ENCODE measurements at places on chromosomes 5 and 9.

GRCh38 chr5:94423411-94423810, 195.0 kb downstream of the KIAA0825 start:
- DNase-seq, result no peak

- no peak for DNase-seq
Observed at GRCh38 chr5:151740958-151741373, 17.5 kb downstream of the ATOX1 start.

DNA sequence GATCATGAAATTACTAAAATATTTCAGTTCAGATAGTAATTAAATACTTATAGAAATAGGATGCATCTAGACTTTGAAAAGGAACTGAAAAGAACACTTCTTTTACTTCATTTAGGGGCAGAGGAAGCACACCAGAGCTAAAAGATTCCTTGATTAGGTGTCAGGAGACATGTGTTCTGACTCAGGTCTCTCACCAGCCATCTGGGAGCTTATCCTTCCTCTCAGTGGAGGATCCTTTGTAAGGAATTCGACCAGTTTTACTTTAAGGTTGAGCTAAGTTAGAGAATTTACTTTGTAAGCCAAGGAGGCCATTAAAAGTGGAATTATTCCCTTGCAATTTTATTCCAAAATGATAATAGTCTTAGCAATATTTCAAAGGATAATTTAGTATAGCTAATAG, 16.7 kb downstream of the VCAN start:
- DNase-seq, result no peak

DNA sequence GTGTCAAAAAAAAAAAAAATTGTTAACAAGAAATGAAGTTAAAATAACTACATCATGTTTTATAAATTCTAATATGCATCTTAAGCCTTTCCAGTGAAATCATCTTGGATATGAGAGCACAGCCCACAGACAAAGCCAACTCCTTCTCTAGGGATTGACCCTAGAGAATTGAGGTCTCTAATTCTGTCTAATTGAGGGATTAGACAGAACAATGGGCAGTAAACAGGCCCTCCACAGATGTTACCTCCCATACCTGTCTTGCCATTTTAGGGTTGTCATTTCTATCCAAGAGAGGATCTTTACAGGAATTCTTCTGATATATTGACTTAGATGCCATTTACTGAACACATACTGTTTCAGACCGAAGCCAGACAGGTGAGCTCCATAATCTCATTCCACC, 42.3 kb downstream of the NSG2 start:
- DNase-seq, result no peak

DNA sequence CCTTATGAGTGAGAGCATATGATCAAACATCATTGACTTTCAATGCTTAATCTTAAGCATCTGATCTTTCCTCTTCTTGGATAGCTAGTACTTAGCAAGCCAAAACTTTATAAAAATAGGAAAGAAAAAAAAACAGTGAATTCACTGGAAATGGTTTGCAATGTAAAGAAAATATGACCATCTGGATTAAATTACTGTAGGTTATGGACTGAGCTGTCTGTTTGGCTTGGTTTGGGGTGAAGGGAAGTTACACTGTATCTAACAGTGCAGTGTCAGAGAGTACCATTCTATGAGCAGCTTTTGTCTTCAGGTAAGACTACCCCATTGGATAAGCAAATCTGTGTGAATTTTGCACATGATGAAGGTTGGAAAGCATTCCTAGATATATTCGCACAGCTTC, 151.4 kb downstream of the TLE1 start:
- no peak for DNase-seq

- no peak for DNase-seq
Observed at GRCh38 chr9:77384406-77384805, 207.1 kb downstream of the VPS13A start.

- DNase-seq, result no peak
Observed at GRCh38 chr5:80870442-80870841, 89.7 kb upstream of the RASGRF2 start.

DNA sequence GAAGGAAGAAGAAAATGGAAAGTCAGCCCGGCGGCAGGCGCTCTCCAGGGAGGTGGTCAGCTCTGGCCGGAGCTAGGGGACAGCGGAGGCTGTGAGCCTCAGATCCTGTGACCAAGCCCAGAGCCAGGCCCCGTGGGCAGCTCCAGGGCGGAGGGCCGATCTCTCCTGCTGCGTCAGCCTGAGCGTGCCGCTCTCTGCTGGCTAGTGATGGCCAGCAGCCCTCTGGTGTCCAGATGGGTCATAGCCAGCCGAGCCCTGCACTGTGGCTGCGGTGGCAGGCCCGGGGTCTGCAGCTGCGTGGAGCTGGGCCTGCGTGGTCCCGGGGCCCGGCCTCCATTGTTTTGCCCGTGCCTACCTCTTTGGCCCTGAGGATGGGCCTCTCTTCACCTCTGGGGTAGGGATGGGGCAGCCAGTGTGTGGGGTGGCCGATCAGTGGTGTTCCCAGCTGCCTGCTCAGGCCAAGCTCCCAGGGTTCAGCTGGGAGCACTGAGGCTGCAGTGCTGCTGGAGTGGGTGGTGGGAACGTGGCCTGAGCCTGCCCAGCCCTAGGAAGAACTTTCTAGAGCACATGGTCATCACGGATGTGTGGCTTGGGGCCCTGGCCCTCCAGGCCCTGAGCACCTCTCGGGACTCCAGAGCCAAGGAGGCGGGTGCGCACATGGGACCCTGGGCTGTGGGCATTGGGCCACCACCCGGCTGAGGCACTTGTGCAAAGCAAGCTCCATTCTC, 17.1 kb upstream of the NRARP start:
- no peak for DNase-seq

DNA sequence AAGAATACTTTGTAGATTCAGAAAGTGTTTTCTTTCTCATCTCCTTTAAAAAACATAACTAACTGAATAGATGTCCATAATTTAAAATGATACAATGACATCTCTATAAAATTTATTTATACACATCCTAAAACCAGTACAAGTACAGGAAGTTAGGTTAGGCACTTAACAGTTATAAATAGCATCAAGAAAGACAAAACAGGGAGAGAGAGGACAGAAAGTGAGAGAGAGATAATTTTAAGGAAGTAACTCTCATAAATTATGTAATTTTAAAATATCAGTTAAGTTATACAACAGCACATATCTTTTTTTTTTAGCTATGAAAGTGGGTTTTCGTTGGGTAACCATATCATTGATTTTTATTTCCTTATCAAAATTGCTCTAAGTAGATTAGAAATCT, 1068.6 kb downstream of the TAF11L14 start:
- DNase-seq, result no peak

- DNase-seq, result no peak
Observed at GRCh38 chr5:6592601-6593000, 40.2 kb downstream of the NSUN2 start.

DNA sequence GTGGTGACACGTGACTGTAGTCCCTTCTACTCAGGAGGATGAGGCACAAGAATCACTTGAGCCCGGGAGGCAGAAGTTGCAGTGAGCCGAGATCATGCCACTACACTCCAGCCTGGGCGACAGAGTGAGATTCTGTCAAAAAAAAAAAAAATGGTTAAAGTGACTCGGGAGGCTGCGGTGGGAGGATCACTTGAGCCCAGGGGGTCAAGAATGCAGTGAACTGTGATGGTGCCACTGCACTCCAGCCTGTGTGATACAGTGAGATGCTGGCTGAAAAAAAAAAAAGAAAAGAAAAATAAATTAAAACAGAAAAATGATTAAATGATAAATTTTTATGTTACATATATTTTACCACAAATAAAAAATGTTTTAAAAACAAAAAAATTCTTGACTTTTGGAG, 51.9 kb downstream of the KLF4 start:
- no peak for DNase-seq

- DNase-seq, result no peak
Observed at GRCh38 chr5:3317051-3317795, 278.4 kb upstream of the IRX1 start.

- DNase-seq, result no peak
Observed at GRCh38 chr5:77262697-77263096, 52.2 kb downstream of the PDE8B start.

DNA sequence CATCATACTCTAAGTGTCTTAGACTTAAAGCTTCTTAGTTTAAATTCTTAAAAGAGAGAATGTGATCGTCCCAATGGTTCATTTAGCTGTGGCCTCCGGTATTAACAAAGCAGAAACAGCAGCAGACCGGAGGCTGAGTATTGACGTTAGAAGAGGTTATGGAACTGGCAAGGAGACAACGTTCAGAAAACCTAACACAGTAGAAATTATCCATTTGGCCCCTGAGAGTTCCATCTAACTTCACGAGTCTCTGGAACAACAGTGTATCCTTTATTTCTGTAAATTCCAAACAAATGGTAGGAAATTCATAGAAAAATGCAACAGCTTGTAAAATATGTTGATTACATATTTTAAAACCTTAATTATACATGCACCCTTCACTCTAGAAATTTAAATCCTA, 107.3 kb upstream of the PTGER4 start:
- no peak for DNase-seq

- no peak for DNase-seq
Observed at GRCh38 chr5:130141659-130142320, 237.5 kb downstream of the CHSY3 start.

DNA sequence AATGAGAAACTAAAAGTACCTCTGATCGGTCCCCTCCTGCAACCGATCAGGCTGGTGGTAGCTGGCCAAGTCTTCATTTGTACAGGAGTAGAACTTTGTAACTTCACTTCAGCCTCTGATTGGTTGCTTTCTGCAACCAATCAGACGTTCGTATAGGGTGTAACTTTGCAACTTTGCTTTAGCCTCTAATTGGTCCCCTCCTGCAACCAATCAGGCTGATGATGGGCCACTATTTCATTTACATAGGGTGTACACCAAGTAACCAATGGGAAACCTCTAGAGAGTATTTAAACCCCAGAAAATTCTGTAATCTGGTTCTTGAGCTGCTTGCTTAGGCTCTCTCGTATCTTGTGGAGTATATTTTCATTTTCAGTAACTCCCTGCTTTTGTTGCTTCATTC, 445.5 kb downstream of the MED10 start:
- DNase-seq, result no peak

DNA sequence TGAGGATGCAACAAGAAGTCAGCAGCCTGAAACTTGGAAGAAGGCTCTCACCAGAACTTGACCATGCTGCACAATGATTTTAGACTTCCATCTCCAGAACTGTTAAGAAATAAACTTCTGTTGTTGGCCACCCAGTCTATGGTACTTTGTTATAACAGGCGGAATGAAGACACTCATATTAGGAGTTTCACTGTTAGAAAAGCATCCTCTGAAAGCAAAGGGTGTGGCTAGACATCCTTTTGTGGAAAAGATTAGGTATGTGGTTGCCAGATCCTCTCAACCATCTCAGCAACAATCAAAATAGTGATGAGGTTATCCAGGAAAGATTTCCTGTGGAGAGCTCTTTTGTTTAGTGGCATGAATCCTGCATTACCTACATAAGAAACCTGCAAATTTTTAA, 20.7 kb downstream of the ITGA2 start:
- DNase-seq, result no peak

GRCh38 chr5:150082889-150083288, 3.5 kb downstream of the CSF1R start:
- DNase-seq, result no peak

DNA sequence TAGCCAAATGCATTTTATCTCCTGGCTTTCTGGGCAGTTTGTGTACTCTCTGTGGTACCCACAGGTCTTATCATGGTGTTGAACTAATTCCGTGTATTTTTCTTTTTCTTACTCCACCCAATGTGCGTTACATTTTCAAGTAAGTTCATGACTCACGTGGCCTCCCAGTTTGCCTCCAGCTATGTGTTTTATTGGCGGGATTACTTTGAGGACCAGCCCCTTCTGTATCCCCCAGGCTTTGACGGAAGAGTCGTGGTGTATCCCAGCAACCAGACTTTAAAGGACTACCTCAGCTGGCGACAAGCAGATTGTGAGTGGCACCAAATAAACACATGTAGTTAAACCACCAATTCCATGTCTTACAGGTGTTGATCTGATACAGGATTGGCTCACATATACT, 3.2 kb downstream of the THG1L start:
- no peak for DNase-seq

- no peak for DNase-seq
Observed at GRCh38 chr5:518721-519120, 5.5 kb downstream of the SLC9A3 start.

DNA sequence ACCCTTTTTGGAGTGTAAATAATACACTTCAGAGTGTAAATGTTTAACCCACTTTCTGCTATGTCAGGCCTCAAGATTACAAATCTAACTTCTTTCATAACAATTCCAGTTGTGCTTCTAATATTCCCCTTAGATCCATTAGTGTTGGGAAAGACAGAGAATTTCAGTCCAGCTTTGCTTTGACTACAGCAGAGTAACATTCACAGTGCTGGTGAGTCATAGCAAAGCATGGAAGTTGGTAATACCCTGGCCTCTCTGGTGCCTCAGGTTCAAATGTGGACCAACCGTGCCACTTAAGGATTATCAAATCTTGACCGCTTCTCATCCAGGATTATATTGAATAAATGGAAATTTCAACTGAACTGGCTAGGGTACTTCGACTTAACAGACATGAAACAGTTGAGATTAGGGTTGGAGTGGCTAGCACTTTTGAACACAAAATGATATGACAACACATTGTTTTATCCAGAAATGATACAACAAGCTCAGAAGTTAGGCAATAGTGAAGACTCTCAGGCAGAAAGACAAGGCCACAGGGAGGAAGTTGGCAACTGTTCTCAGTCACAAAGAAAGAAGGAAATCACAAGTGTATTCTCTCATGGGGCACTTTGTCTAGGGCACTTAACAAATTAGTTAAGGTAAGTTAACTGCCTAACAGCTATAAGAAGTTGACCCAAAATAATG, 24.4 kb upstream of the RASA1 start:
- no peak for DNase-seq

- no peak for DNase-seq
Observed at GRCh38 chr9:114390952-114391351, 3.2 kb upstream of the AKNA start.

DNA sequence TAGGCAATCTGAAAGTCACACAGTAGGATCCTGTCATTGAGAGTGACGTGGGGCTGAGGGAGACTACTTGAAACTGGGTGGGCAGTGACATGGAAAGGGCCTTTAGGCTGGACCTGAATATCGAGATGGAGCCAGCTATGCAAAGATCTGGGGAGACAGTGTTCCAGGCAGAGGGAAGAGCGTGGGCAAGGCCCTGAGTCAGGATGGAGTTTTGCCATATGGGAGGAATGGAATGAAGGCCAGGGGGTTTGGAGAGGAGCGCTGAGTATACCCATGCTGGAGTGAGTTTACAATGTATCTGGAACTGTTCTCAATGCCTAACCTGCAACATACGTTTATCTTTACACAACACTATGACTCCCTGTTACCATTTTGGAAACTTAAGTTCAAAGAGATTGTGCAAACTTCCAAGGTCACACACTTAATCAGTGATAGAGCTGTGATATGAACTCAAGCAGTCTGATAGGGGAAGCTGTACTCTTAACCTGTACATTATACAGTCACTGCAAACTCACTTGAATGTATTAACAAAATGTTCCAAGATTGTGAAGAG, 33.5 kb downstream of the INSYN2B start:
- no peak for DNase-seq

- no peak for DNase-seq
Observed at GRCh38 chr9:30774326-30774725, 1610.1 kb upstream of the ACO1 start.

GRCh38 chr5:95281226-95281625, 3.7 kb downstream of the MCTP1 start:
- DNase-seq, result no peak

Data from SHP77 treated with DMSO at 0.1 percent for 48 hours (cell line).